HS-27A (cell line): ENCODE measurements at places on chromosomes 1 and 21.

DNA sequence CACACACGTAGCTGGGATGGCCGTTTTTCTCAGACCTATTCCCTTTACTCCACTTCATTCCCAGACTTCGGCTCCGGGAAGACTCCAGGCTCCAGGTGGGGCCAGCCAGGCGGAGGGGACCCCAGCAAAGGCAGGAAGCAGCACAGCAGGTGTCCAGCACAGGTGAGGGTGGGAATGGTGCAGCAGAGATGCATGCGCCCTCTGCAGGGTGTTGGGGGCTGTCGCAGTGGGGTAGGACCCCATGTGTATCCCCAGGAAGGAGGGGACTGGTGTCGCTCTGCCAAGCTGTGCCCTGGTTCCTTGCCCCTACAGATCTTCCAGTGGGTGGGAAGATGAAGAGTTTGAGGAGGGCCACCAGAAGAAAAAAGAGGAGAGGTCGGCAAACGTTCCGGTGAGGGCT lies 5.3 kb downstream of the TTC24 start:
- DNase-seq, result no peak

- DNase-seq, result no peak
These were observed 1.9 kb upstream of the YRDC start for GRCh38 chr1:37809942-37810341.

- no peak for DNase-seq
These were observed 21.0 kb upstream of the PINK1 start for GRCh38 chr1:20612221-20612746.

DNA sequence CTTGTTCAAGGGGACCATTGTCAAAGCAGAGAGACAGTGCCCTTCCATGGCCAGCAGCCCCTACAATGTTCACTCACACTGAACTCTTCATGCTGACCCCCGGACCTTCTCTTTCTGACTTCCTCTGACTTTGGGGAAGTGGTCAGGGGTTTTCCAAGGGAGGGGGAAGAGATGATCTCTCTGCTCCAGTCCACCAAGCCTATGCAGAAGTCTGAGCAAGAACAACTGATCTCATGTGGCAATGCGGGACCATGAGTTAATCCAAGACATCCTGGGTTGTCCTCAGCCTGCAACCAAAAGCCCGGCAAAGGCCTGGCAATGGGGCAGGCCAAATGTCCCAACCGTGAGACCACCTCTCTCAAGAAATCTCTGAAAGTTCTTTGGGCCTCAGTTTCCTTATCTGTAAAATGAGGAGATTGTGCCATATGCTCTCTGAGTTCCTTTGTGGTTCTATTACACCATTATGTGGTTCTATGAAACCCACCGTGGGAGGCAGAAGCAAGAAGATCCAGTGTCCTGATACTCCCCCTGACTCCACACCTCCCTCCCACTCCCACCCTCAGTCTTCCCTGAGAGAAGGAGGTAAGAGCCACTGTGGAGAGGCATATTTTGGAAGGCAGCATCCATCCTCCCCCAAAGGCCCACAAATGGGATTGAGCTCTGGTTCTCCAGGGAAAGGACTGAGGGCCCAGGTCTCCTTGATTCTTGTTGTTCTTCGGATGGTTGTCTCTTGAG lies 11.8 kb upstream of the ARHGEF2 start:
- no peak for DNase-seq

- no peak for DNase-seq
These were observed 13.2 kb upstream of the CDA start for GRCh38 chr1:20575541-20576336.

DNA sequence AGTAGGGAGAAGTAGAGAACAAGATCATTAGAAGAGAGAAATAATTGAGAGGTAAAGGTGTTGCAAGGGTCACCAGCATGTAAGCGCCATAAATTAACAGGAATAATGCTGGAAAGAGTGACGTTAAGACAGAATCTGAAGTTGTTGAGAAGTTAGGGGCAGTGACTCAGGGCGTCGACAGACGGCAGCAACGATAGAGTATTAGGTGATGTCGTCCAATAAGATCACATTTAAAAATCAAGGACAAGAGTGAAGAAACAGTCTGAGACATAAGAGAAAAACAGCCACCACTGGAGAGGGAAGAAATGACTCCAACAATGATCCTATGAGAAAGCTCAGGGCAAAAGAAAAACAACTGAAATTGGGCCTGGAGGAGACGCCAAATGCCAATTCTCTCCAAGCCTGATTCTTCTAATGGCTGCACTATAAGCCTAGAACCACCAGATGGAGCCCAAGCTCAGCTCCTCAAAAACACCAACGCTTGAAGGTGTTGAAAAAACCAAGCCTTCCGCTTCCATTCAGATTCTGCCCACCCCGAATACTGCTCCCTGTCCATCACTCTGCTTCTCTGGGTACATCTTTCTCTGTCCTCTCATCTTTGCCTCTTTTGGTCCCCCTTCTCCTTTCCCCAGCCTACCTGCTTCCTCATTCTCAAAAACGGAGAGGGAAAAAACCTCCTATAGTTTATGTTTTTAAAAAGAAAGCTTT lies 70.0 kb downstream of the LUZP1 start:
- peak; percentile 66 for DNase-seq

GRCh38 chr1:241706257-241706656 lies 54.2 kb downstream of the WDR64 start:
- DNase-seq, result no peak

GRCh38 chr1:220221670-220222069 lies 50.6 kb downstream of the RAB3GAP2 start:
- DNase-seq, result no peak

DNA sequence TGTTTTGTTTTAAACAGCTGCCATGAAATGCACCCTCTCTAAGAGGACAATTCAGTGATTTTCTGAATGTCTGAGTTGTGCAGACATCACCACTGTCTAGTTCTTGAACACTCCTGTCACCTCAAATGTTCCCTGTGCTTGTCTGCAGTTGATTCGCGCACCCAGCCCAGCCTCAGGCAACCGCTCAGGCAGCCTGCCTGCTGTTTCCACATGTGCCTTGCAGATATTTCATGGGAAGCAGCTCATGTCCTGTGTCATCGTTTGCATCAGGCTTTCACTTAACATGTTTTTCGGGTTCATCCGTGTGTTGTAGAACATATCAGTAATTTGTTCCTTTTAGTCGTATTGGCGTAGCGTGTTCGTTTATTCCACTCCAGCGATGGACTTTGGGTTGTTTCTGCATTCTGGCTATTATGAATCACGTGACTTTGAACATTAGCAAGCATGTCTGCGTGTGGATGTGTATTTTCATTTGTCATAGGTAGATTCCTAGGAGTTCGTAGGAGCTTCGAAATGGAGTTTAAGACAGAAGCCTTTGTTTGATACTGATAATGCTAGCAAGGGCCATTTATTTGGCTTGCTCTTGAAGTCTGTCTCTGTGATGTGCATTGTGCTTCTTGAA lies 12.1 kb downstream of the ADARB1 start:
- DNase-seq, result no peak
